ENCODE measurements at places on chromosomes 4 and X. TPM values are rescaled to one million over a fixed set of nuclear protein-coding genes. Genes with fewer than 3 reads are reported as not detected.

DNA sequence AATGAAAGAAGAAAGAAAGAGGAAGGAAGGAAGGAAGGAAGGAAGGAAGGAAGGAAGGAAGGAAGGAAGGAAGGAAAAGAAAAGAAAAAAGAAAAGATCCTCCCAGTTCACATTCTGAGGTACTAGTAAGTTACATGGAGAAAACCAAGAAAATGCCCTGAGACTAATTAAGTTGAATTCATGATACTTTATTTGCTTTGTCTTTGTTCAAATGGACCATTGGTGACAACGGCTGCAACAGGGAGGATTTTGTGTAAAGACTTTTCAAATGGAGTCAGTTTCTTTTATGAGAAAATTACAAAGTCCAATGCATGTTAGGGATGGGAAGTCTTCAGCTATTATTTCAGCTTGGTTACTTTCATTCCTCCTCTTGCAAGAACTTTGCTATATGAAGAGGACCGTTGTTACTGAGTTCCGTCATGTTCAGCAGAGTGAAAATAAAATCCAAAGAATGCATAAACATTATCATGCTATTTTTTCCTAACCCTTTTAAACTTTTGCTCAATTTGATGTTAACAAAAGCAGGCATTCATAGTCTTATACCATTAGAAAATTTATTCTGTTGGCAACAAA is 8.3 kb downstream of the VCX3A start:
- H3K36me3 ChIP-seq: no peaks in the 10 kb centered on the region
- H3K4me3 ChIP-seq: no peak overlapping the region
- H3K27me3 ChIP-seq: no peaks in the 10 kb centered on the region
- no peak overlapping the region for H3K27ac ChIP-seq
- DNase-seq: no peak
- no peaks in the 10 kb centered on the region for H3K4me1 ChIP-seq

- no peak overlapping the region for H3K27ac ChIP-seq
- no peaks in the 10 kb centered on the region for H3K27me3 ChIP-seq
- peaks cover 10% of the 10 kb centered on the region for H3K36me3 ChIP-seq
- H3K4me3 ChIP-seq: no peak overlapping the region
- no peak for DNase-seq
Measured at GRCh38 chr4:113078066-113078465, 28.6 kb downstream of the ANK2 start.

The NWD2 gene
- not detected for total RNA-seq

- H3K27me3 ChIP-seq: no peaks in the 10 kb centered on the region
- H3K4me3 ChIP-seq: no peak overlapping the region
- no peaks in the 10 kb centered on the region for H3K36me3 ChIP-seq
- peak; percentile 68 for DNase-seq
Measured at GRCh38 chr4:183858011-183858615, 47.0 kb upstream of the STOX2 start.

DNA sequence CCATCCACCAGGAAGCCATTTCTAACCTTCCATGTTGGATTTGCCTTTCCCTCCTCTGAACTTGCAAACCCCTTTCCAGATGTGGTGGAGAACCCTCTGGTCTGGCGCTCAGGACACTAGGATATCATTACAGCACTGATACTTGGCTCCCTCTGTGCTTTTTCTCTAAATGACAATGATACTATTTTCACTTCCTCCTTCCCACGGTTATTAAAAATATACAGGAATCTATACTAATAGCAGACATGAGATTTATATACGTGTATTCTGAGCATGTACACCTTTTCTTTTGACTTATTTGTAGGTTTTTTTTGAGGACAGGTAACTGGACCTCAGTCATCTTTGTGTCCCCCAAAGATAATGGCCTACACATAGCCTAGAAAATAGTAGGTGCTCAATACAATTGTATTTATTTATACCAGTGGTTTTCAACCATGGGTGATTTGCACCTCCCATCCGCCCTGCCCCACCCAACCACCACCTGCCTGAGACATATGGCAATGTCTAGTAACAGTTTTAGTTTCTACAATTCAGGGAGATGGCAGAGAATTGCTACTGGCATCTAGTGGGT is 60.4 kb upstream of the PLAC8 start:
- no peak overlapping the region for H3K27ac ChIP-seq
- no peaks in the 10 kb centered on the region for H3K27me3 ChIP-seq
- no peaks in the 10 kb centered on the region for H3K36me3 ChIP-seq
- H3K4me3 ChIP-seq: no peak overlapping the region

- H3K27ac ChIP-seq: no peak overlapping the region
- no peak for DNase-seq
- peaks cover 17% of the 10 kb centered on the region for H3K27me3 ChIP-seq
- no peaks in the 10 kb centered on the region for H3K36me3 ChIP-seq
- no peaks in the 10 kb centered on the region for H3K4me1 ChIP-seq
Measured at GRCh38 chr4:1788254-1788973, 4.7 kb upstream of the FGFR3 start.

GRCh38 chrX:5236749-5237148 is 991.9 kb downstream of the NLGN4X start:
- DNase-seq: no peak
- no peak overlapping the region for H3K4me3 ChIP-seq
- no peaks in the 10 kb centered on the region for H3K4me1 ChIP-seq
- H3K27ac ChIP-seq: no peak overlapping the region
- H3K36me3 ChIP-seq: no peaks in the 10 kb centered on the region

The C1QTNF7 gene
- not detected for total RNA-seq

The LRIT3 gene
- 1.2 TPM for total RNA-seq

DNA sequence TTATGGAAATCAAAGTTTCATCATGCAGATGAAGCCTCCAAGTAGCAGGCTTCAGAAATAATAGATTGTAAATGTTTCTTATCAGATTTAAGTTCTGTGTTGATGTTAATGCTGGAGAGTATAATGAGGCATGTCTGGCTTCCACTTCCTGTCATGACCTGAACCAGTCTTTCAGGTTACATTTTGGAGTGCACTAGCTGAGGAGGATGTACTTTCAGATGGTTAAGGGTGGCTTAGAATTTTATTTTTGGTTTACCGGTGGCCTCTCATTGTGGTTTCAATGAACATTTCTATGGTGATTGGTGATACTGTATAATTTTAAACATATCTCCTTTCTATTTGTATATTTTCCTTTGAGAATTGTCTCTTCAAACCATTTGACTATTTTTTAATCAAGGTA is 890.4 kb downstream of the SH3BGRL start:
- no peaks in the 10 kb centered on the region for H3K27me3 ChIP-seq
- H3K36me3 ChIP-seq: no peaks in the 10 kb centered on the region
- H3K4me1 ChIP-seq: no peaks in the 10 kb centered on the region

The HELQ gene
- 14.5 TPM for total RNA-seq

DNA sequence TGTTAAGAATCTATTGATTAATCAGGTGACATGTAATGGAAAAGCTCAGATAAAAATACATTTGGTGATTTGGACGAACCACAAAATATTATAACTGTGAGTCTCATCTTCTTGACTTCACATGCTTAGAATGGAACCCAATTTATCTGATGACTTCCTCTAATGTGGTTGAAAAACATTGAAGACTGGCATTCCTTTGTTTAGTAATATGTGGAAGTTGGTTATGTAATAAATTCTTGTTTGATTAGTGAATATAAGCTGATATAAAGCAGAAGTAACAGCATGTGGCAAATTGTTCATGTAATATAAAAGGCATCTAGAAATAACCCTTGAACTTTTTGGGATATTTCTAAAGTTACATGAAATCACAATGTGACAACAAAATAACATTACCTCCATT is 9.7 kb downstream of the GIMD1 start:
- no peak overlapping the region for H3K27ac ChIP-seq
- no peaks in the 10 kb centered on the region for H3K27me3 ChIP-seq
- no peak overlapping the region for H3K4me3 ChIP-seq
- no peak for DNase-seq

The SMARCAD1 gene
- total RNA-seq: 41.5 TPM

The CPE gene
- 298 TPM for total RNA-seq
